ENCODE measurements at places on chromosomes 16 and 17.

DNA sequence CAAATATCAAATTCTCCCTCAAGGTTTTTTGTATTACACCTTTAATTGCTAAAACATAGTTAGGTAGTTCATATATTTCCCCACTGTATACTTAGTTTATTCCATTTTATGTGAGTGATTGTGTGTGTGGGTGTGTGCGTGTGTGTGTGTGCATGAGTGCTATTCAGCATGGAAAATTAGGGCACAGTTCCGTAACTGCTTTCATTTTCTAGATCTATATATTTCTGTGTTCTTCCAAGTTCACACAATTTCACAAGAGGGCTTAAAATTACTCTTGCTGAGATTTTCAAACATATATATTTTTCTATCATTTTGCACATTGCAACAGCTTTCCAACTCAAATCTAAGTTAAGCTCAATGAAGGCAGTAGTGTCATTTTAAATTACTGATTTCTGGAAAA lies 782.9 kb upstream of the SOX9 start:
- DNase-seq = no peak

- DNase-seq = no peak
Observed at GRCh38 chr17:74303305-74303704, 22.7 kb upstream of the KIF19 start.

DNA sequence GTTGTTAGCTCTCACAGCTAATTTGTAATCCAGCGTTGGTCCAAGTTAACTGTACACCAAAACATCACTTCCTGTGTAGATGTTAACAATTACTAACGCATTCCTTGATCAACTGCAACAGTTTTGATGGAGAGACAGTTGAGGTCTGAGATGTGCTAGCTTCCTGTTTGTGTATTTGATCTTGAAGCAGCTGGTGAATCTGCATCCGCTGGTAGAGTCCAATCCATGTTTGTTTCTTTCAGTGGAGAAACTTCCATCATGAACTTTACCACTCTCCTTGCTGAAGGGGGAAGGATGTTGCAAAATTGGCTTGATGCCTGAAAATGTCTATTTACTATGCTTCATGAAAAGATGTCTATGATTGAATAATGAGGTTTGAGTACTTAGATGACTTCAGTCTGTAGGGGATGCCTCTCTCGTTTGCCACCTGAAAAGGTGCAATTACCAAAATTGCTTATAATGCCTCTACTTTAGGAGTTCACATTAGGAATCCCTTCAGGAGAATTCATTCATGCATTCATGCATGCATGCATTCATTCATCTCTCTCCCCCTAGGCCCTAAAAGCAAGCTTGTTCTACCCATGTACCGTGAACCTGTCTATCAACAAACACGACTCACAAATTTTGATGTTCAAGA lies 39.6 kb upstream of the ZKSCAN2 start:
- no peak for DNase-seq

DNA sequence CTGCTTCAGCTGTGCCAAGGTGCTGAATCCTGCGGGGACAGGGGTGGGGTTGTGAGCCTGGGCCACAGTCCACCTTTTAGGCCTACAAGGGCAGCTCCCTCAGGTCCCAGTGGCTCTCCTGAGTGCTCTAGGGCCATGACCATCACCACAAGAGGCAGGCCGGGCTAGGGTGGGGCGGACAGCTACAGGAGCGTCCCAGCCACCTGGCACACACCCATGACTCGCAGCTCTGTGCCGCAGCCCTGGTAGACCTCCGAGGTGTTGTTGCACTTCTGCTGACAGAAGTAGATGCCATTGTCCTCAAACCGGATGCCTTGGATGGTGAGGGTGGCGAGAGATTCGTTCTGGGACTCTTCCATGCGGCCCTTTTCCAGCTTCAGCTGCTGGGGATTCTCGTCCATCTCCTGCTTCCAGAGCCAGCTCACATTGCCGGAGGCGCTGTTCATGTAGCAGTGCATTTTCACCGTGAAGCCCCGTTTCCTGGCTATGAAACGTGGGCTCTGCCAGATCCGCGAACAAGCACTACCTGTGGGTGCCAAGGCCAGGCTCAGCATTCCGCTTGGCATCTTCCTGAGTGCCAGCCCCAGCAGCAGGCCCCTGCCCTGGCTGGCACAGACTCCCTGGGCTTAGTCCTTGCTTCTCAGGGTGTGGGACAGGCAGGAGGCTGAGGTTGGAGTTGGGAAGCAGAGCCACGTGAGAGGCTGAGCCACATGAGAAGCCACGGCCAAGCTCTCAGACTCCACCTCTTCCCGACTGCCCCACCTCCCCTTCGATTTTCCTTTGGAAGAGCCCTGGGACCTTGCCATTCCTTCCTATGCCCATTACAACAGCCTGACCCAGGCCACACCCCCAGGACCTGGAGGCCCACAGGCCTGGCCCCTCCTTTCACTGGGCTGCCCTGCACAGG lies 2.0 kb downstream of the CD79B start:
- no peak for DNase-seq

DNA sequence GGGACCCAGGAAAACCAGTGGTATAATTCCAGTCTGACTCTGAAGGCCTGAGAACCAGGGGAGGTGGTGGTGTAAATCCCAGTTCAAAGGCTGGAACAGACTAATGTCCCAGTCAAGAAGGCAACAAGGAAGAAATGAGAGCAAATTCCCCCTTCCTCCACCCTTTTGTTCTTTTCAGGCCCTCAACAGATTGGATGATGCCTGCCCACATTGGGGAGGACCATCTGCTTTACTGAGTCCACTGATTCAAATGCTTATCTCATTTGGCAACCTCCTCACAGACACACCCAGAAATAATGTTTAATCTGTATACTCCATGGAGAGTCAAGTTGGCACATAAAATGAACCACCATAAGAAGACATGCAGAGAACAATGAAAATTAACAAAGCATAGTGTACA lies 61.9 kb upstream of the CRYM start:
- no peak for DNase-seq

GRCh38 chr17:1920948-1921351 lies 91.1 kb downstream of the RPA1 start:
- no peak for DNase-seq

- DNase-seq = no peak
Observed at GRCh38 chr16:8725513-8726178, 51.2 kb downstream of the ABAT start.

DNA sequence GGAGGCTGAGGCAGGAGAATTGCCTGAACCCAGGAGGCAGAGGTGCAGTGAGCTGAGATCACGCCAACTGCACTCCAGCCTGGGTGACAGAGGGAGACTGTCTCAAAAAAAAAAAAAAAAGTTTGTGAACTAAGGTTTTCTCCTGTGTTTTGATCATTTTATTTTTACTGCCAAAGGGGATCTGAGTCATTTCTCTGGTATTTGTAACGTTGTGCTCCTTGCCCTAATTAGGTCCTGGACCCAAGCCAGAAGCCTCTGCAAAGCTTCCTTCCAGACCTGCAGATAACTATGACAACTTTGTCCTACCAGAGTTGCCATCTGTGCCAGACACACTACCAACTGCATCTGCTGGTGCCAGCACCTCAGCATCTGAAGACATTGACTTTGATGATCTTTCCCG lies 32.1 kb downstream of the IST1 start:
- no peak for DNase-seq

All from activated gamma-delta T cell treated with anti-CD3 and anti-CD28 coated beads, Interleukin-2, amount 50 U/mL, for 16 hours (primary cell).